ENCODE measurements at places on chromosomes 4 and X.

DNA sequence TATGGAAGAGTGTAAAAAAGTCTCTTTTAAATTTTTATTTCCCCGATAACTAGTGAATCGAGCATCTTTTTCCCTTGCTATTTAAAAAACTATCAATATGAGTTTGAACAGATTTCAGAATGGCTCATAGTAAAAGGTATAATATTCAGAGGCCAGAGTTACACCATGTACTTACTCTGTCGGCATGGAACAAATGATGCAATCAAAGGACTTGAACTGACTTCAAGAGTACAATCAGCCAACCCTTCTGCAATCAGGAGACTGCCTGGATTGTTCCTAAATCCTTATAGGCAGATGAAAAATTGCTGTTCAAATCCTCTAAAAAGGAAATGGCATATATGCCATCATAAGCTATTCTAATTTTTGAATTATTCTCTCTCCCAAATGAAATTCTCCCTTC lies 273.3 kb downstream of the SH2D1A start:
- DNase-seq = no peak

- DNase-seq = no peak
Observed at GRCh38 chrX:126265116-126265515, 99.0 kb upstream of the DCAF12L2 start.

- DNase-seq = no peak
Observed at GRCh38 chrX:122913134-122913533, 270.9 kb upstream of the GRIA3 start.

- DNase-seq = no peak
Observed at GRCh38 chr4:183635321-183635720, 23.7 kb downstream of the RWDD4 start.

GRCh38 chr4:27215220-27215826 lies 354.7 kb downstream of the STIM2 start:
- DNase-seq = no peak

DNA sequence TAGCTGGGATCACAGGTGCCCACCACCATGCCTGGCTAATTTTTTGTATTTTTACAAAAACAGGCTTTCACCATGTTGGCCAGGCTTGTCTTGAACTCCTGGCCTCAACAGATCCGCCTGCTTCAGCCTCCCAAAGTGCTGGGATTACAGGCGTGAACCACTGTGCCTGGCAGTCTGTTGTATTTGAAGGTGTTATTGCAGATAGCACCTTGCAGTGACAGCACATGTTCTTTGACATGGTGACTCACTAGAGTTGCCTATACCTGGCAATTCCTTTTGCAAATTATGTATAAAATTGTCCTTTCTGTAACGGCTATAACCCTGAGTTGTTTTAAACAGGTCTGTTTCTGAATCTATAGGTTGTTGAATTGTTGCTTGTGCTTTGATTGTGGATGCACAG lies 7.9 kb downstream of the OGT start:
- no peak for DNase-seq

DNA sequence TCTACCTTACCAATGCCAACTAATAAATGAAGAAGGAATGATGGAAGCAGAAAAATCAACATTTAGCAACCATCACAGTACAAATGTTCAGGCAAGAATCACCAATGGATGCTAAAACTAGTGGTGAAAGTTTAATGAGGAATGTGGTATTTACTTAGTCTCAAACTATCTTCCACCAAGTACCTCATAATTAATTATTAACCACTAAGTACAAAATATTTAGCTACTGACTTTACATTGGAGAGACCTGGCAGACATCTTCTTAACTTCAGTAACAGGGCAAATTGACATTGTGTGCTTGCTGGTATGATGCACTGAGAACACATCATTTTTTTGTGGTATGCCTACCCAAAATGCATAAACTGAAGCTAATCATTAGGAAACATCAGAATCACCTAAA lies 82.4 kb downstream of the DLG3 start:
- no peak for DNase-seq

DNA sequence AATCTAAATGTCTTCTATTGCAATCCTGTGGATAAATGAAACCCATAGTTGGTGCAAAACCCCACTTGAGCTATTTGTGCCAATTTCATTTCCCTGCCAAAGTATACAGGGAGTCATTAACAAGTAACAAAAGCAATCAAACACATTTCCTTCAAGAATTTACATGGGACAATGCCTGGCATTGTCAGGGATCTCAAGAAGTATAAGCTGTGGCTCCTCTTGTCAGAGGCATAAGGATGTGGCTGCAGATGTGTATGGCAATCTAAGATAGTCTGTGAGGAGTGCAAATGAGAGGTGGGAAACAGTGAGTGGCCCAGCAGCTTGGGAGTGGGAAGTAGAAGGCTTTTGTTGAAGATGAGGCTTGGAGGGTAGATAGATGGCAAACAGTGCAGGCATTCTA lies 58.0 kb upstream of the SCML1 start:
- no peak for DNase-seq

GRCh38 chr4:38442073-38442788 lies 221.8 kb upstream of the KLF3 start:
- no peak for DNase-seq

DNA sequence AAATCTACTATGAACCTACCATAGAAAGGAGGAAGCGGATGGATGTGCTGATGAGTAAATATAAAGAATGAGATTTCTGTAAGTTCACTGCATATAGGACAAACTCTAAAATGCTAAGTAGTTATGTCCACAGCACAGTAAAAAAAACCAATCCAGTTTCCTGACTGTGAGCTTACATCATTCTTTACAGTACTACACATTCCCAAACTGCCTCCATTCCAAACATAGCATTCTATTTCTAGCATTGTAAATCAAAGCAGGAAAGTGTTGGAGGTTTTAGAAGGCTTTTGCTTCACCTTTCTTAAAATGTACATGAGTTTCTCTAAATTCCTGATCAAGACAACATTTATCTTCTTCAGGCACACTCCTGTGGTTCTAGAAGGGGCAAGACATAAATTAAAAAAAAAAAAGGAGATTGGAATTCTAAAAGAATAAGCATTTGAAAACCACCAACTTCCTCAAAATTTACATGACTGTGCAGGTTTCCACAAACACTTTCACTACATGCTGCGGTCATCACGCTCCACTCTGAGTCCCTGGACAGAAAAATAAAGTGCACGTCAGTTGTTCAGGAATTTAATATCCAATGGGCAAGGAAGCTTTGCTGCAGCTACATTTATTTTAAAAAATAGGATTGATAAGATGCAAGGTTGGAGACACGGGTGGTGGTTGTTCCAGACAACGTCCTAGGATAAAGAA lies 297.6 kb upstream of the STS start:
- no peak for DNase-seq

DNA sequence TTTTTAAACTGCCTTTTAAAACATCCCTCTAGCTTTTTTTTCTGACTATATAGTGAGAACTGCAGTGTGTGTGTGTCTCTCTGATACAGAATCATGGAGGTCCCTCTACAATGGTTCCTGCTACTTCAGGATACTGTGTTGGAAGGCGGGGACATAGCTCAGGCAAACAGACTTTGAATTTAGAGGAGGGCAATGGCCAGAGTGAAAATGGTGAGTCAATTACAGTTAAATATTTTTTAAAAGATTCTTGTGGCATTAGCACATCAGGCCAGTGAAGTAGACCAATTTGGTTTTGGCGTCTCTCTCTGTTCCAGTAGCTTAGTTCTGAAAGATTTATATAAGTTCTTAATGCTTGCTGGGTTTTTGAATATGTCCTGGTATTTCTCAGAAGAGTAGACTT lies 47.1 kb downstream of the ALG13 start:
- DNase-seq = no peak

GRCh38 chr4:128830906-128831503 lies 21.5 kb downstream of the JADE1 start:
- DNase-seq = no peak

GRCh38 chrX:66150163-66150562 lies 13.9 kb upstream of the HEPH start:
- no peak for DNase-seq

DNA sequence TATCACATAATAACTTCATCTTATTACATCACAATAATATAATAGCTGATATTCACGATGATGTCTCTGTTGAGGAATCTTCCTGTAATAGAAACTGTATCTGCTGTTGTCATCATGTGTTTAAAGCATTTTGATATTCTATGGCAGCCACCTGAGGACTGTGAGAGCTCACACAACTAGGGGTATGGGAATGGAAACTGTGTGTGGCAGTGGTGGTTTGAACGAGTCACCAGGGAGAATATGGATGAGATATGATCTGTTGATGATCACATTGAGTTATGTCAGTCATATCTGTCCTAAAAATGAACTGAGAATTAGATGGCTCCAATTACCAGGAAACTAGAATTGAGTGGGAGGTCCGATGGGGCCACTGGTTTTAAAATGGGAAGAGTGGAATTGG lies 169.6 kb downstream of the MID1IP1 start:
- DNase-seq = no peak

DNA sequence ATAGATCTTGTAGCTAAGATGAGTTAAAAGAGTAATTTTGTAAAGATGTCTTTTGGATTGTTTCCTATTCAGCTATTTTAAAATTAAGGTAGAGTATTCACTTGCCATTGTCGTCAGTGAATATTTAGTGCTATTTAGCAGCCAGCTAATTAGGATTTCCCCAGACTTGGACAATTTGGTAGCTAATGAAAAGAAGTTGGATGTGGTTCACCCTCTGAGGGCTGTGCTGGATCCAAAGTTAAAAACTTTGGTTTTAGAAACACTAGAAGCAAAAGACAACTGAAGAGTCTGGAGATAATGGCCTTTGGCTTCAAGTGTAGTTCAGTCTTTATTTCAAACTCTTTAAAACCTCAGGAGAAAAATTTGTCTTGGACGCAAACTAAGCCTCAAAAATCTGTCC lies 41.3 kb downstream of the ATG4A start:
- DNase-seq = no peak

DNA sequence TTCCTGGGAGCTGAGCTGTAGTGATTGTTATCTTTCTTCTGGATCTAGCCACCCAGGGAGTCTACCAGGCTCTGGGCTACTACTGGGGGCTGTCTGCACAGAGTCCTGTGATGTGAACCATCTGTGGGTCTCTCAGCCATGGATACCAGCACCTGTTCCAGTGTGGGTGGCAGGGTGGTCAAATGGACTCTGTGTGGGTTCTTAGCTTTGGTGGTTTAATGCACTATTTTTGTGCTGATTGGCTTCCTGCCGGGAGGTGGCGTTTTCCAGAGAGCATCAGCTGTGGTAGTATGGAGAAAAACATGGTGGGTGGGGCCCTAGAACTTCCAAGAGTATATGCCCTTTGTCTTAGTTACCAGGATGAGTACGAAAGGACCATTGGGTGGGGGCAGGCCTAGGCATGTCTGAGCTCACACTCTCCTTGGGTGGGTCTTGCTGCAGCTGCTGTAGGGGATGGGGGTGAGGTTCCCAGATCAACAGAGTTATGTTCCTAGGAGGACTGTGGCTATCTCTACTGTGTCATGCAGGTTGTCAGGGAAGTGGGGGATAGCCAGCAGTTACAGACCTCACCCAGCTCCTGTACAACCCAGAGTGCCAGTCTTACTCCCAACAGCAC lies 264.8 kb upstream of the LDB2 start:
- DNase-seq = no peak

DNA sequence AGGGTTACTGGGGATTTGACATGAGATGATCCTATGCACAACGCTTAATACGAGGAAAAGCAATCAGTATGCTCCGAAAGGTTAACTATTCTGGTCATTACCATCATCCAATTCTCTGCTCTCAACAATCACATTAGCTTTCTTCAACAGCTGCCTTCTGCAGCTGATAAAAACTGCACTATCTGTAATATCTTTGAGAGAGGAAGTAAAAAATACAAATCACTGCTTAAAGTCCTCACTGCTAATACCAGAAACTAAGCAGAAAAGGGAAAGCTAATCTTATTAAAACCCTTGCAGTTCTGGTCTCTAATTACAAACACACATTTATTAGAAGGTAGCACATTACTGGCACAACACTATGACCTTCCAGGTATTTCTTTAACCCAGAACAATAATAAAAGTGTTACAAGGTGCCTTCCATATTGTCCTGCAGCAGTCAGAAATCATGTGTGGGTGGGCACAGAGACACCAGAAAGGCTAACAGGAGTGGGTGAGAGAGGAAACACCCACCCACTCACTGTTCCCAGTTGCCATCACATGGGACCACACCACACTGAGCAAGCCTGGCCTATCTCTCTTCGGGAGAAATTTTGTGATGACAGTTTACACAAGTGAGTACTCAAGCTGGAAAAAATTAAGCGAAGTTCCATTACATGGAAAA lies 71.0 kb downstream of the RELL1 start:
- DNase-seq = no peak

DNA sequence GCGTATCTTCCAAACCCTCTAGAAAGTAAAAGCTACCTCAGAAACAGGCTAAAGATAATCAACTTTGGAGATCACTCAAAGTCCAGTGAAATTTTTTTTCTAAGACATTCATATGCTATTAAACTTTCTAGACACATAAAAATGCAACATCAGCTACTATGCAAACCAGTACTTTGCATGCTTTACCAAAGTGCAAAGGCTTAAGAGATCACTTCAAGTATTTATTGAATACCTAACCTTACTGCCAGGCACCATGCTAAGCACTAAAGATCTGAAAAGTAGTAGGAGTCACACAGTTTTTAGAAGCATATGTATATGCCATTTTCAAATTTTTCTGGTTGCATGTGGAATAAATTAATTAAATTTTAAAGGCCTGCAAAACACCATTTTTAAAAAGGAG lies 115.8 kb downstream of the THOC2 start:
- no peak for DNase-seq

DNA sequence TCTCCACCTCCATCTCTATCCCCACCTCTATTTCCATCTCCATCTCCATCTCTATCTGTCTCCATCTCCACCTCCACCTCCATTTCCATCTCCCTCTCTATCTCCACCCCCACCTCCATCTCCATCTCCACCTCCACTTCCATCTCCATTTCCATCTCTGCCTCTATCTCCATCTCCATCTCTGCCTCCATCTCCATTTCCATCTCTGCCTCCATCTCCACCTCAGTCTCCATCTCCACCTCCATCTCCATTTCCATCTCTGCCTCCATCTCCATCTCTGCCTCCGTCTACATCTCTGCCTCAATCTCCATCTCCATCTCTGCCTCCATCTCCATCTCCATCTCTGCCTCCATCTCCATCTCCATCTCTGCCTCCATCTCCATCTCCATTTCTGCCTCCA lies 40.8 kb upstream of the CHRNA9 start:
- DNase-seq = no peak

DNA sequence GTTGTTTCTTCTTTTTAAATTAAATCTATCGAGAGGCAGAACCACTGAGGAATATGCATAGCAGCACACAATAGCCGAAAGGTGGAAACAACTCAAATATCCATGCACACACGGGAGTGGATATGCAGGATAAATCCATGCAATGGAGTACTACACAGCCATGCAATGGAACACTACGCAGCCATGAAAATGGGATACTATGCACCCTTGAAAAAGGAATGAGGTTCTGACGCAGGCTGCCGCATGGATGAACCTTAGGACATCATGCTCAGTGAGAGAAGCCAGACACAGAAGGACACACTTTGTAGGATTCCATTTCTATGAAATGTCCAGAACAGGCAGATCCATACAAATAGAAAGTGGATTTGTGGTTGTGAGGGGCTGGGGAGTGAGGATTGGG lies 18.4 kb upstream of the P2RY8 start:
- DNase-seq = no peak

- DNase-seq = no peak
Observed at GRCh38 chr4:56187688-56188087, 199.6 kb downstream of the AASDH start.

GRCh38 chr4:72529148-72529822 lies 39.7 kb downstream of the ADAMTS3 start:
- no peak for DNase-seq

Measured in NCI-H748 treated with DMSO at 0.1 percent for 48 hours (cell line).